ENCODE measurements at places on chromosomes 11 and 22.

DNA sequence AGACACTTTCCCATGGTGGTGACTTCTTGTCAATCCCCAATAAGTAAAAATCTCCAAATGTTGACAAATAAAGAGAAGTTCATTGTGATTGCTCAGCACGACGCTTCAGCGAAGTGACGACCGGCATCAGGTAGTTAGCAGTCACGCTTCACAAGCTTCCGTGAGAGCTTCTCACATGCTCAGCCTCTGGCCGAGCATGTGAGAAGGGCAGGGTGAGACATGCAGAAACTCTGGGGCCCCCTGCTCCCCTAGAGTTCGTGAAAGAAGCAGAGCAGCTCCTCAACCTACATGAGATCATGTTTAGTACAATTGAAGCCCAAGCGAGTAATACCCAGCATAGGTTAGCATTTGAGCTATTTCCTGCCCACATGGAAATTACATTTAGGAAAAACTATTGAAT, 4.4 kb upstream of the C11orf16 start:
- H3K27me3 ChIP-seq, result peaks cover 11% of the 10 kb centered on the region
- no peaks in the 10 kb centered on the region for H3K4me1 ChIP-seq
- H3K4me3 ChIP-seq, result no peak overlapping the region
- no peaks in the 10 kb centered on the region for H3K36me3 ChIP-seq

DNA sequence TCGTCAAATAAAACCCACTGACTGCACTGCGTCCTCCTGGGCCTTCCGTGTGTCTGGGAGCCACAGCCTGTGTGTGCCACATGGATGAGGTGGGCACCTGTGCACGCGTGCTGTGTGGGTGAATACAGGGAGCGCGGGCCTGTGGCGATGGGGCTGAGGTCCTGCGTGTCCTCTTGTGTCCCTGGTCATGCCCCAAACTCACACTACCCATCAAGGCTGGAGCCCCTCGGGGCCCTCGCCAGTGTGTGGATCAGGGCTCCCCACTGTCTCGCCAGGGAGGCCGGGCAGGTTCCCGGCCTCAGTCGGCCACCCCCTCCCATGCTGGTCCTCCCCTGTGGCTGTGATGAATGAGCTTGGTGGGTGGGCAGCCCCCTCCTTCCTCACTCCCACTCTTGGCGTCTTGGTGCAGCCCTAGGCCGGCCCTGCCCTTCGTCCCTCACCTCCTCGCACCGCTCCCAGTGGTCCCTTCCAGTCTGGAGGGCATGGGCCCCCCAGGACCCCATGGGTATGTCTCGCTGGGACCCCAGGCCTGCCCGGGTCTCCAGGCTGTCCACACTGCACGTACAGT, 707 bp upstream of the CD151 start:
- peaks cover 37% of the 10 kb centered on the region for H3K27me3 ChIP-seq
- no peak overlapping the region for H3K27ac ChIP-seq
- no peak for DNase-seq
- H3K4me1 ChIP-seq, result peaks cover 14% of the 10 kb centered on the region
- H3K4me3 ChIP-seq, result peak overlapping the region; percentile 32
- H3K36me3 ChIP-seq, result no peaks in the 10 kb centered on the region

- H3K4me1 ChIP-seq, result peaks cover 15% of the 10 kb centered on the region
- no peak overlapping the region for H3K4me3 ChIP-seq
- DNase-seq, result no peak
- no peak overlapping the region for H3K27ac ChIP-seq
- H3K36me3 ChIP-seq, result peaks cover 8% of the 10 kb centered on the region
- H3K27me3 ChIP-seq, result peaks cover 37% of the 10 kb centered on the region
Observed at GRCh38 chr11:123228496-123229163, 33.6 kb upstream of the CLMP start.

DNA sequence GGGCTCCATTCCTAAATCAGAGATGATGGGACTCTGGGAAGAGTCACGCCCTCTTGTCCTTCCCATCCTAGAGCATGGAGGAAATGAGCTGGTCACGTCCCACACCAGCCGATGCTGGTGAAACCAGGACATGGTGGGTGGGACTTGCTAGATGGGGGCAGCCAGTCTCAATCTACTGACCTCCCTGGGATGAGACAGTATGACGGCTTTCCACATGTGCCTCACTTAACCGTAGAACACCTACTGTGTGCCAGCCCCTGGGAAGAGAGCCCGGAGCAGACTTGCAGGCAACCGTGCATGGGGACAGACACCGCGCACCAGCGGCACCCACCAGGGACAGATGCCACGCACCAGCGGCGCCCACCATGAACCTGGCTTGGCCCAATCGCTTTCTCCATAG, 3.8 kb downstream of the OSBPL5 start:
- no peaks in the 10 kb centered on the region for H3K36me3 ChIP-seq
- no peak overlapping the region for H3K27ac ChIP-seq
- no peak for DNase-seq
- no peak overlapping the region for H3K4me3 ChIP-seq

GRCh38 chr11:89463266-89463780, 27.9 kb downstream of the NOX4 start:
- H3K4me3 ChIP-seq, result no peak overlapping the region
- no peak for DNase-seq
- H3K36me3 ChIP-seq, result no peaks in the 10 kb centered on the region
- H3K27me3 ChIP-seq, result no peaks in the 10 kb centered on the region

- H3K27me3 ChIP-seq, result peaks cover 23% of the 10 kb centered on the region
- H3K4me3 ChIP-seq, result no peak overlapping the region
- H3K36me3 ChIP-seq, result no peaks in the 10 kb centered on the region
- H3K4me1 ChIP-seq, result peaks cover 8% of the 10 kb centered on the region
- no peak overlapping the region for H3K27ac ChIP-seq
- no peak for DNase-seq
Observed at GRCh38 chr11:32396331-32396730, 39.0 kb downstream of the WT1 start.

- no peak for DNase-seq
- no peak overlapping the region for H3K4me3 ChIP-seq
- H3K4me1 ChIP-seq, result peaks cover 3% of the 10 kb centered on the region
- no peak overlapping the region for H3K27ac ChIP-seq
- H3K27me3 ChIP-seq, result no peaks in the 10 kb centered on the region
- H3K36me3 ChIP-seq, result no peaks in the 10 kb centered on the region
Observed at GRCh38 chr11:75924966-75925784, 110.2 kb downstream of the UVRAG start.

- H3K4me1 ChIP-seq, result peaks cover 9% of the 10 kb centered on the region
- H3K36me3 ChIP-seq, result no peaks in the 10 kb centered on the region
- no peak overlapping the region for H3K27ac ChIP-seq
Observed at GRCh38 chr22:47053013-47053725, 290.7 kb downstream of the TBC1D22A start.

GRCh38 chr11:105181100-105181499, 41.5 kb upstream of the CARD18 start:
- no peak overlapping the region for H3K4me3 ChIP-seq
- H3K36me3 ChIP-seq, result no peaks in the 10 kb centered on the region
- peaks cover 2% of the 10 kb centered on the region for H3K27me3 ChIP-seq
- H3K4me1 ChIP-seq, result no peaks in the 10 kb centered on the region
- no peak overlapping the region for H3K27ac ChIP-seq
- DNase-seq, result no peak

GRCh38 chr11:84022201-84022600, 736.0 kb upstream of the CCDC90B start:
- no peak overlapping the region for H3K4me3 ChIP-seq
- no peak overlapping the region for H3K27ac ChIP-seq
- DNase-seq, result no peak
- no peaks in the 10 kb centered on the region for H3K36me3 ChIP-seq

DNA sequence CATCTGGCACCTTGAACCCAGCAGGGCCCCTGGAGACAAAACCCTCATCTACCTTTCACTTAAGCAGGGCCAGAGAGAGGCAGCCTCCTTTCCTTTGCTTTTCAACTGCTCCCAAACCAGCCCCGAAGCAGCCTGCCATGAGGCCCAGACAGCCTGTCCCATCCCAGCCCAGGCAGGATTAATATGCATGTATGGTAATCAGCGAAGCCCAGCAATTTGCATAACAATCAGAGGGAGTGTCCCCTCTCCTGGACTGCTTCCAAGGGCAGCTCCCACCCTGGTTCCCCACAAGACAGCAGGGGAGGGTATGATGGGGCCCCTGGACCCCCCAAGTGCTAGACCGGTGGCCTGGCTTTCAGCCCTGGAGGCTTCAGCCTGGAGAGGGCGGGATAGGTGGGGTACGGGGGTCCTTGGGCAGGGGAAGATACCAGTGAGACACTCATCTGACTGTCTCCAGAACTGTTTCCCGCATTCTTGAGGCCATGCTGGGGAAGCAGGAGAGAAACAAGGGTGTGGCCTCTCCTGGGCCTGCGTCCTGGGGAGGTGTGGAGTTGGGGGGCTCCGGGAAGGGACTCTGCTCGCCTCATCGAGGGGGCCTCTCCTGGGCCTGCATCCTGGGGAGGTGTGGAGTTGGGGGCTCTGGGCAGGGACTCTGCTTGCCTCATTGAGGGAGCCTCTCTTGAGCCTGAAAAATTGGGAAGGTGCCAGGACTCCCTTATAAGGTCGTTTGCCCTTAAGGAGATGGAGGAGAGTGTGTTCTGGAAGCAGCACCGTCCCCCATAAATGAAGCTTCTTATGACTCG, 93.2 kb upstream of the PRR5 start:
- no peaks in the 10 kb centered on the region for H3K4me1 ChIP-seq
- H3K27me3 ChIP-seq, result peaks cover 5% of the 10 kb centered on the region
- peaks cover 2% of the 10 kb centered on the region for H3K36me3 ChIP-seq
- DNase-seq, result no peak

- no peaks in the 10 kb centered on the region for H3K27me3 ChIP-seq
- peak overlapping the region; percentile 64 for H3K4me3 ChIP-seq
- no peak for DNase-seq
Observed at GRCh38 chr11:3786781-3787428, 10.4 kb downstream of the NUP98 start.

- H3K36me3 ChIP-seq, result no peaks in the 10 kb centered on the region
- no peaks in the 10 kb centered on the region for H3K4me1 ChIP-seq
- DNase-seq, result no peak
- H3K27me3 ChIP-seq, result no peaks in the 10 kb centered on the region
Observed at GRCh38 chr11:89660234-89660633, 49.9 kb upstream of the TRIM77 start.

DNA sequence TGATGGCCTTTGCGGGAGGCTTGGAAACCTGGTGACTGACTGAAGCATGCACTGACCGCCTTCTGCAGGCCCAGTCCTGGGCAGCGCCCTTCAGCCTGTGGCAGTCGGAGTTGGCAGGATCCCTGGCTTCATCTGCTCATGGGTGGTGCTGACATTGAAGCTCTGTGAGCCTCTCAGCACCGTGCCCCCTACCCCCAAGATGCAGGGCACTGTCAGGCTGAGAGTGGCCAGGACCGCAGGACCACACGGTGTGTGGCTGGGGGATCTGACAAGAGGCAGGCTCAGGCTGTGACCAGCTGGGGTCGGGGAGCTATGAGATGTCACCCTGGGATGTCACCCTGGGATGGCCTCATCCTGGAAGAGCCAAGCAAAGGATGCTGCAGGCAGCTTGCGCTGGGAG, 32.7 kb downstream of the TBC1D22A start:
- H3K4me3 ChIP-seq, result no peak overlapping the region
- no peak overlapping the region for H3K27ac ChIP-seq
- H3K4me1 ChIP-seq, result peaks cover 25% of the 10 kb centered on the region
- DNase-seq, result no peak
- H3K27me3 ChIP-seq, result no peaks in the 10 kb centered on the region

DNA sequence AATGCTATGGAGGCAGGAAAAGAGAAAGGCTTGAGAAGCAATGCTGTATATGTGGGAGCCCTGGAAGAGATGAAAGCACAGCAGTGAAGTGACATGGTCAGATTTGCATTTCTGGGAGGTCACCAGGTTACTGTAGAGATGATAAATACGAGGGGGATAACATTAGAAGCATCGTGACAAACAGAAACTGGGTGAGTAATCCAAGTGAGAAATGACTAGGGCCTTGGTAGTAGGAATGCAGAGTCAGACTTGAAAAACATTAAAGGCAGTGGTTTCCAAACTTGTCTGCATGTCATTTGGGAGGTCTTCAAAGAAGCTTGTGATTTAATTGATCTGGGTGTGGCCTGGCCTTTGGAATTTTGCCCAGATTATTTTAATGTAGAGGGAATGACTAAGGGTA, 43.9 kb downstream of the CCDC34 start:
- H3K27me3 ChIP-seq, result peaks cover 2% of the 10 kb centered on the region
- DNase-seq, result peak; percentile 17
- H3K4me1 ChIP-seq, result peaks cover 3% of the 10 kb centered on the region
- H3K4me3 ChIP-seq, result no peak overlapping the region

GRCh38 chr11:69559181-69559580, 77.7 kb downstream of the LINC01488 start:
- H3K27me3 ChIP-seq, result peaks cover 20% of the 10 kb centered on the region
- no peaks in the 10 kb centered on the region for H3K36me3 ChIP-seq
- no peak for DNase-seq
- H3K27ac ChIP-seq, result no peak overlapping the region

DNA sequence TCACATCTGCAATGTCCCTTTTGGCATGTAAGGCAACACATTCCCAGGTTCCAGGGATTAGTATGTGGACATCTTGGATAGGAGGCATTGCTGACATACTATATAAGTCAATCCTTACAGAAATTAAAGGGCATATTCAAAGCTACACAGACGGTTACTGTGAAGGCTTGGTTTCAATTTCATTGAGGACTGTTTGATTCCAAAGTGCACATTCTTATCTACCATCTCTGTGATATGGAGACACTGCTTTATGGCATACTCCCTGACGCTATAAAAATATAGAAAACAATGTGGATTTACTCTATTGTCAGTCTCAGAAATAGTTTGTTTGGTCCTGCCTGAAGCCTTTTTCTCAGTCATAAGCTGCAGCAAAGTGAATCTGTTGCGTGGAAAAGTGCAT, 1486.7 kb downstream of the FAM181B start:
- no peak for DNase-seq
- H3K4me1 ChIP-seq, result no peaks in the 10 kb centered on the region
- no peaks in the 10 kb centered on the region for H3K27me3 ChIP-seq
- H3K27ac ChIP-seq, result no peak overlapping the region
- no peak overlapping the region for H3K4me3 ChIP-seq
- H3K36me3 ChIP-seq, result no peaks in the 10 kb centered on the region

DNA sequence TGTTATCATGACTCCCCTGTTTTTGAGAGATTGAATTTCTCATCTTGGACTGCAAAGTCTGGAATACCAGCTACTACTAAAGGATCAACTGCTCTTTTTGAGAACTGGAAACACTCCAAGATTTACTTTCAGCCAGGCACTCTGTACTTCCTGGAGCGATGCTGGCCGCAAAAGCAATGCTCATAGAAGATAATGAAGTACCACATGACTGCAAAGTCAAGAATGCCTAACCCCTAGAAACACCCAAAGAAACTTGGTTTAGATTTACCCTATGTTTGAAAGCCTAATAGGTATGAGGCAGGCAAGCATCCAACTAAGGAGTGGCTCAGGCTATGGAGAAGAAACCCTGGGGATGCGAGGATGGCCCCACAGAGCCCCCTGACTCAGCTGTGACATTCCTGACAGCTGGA, 47.7 kb upstream of the ARHGAP20 start:
- H3K36me3 ChIP-seq, result no peaks in the 10 kb centered on the region
- DNase-seq, result no peak
- no peak overlapping the region for H3K27ac ChIP-seq
- no peaks in the 10 kb centered on the region for H3K4me1 ChIP-seq
- H3K27me3 ChIP-seq, result peaks cover 4% of the 10 kb centered on the region
- H3K4me3 ChIP-seq, result no peak overlapping the region

DNA sequence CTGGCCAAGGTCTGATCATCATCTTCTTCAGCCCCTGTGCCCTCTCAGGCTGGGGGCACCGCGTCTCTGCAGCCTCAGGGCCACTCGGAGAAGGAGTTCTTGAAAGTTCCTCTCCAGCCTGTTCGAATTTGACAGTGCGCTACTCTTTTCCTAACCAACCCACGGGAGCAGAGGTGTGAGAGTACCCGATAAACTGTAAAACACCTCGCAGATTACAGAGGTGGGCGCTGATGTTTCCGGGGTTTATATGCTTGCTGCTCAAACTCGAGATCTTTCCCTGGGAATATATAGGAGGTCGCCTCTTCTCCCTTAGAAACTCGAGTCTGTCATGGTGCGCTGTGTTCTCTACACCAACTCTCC, 515 bp downstream of the CTR9 start:
- H3K4me3 ChIP-seq, result peak overlapping the region; percentile 96
- no peaks in the 10 kb centered on the region for H3K27me3 ChIP-seq
- H3K27ac ChIP-seq, result peak overlapping the region; percentile 92
- peaks cover 28% of the 10 kb centered on the region for H3K4me1 ChIP-seq
- DNase-seq, result no peak
